ENCODE measurements at places on chromosomes 12 and 14.

DNA sequence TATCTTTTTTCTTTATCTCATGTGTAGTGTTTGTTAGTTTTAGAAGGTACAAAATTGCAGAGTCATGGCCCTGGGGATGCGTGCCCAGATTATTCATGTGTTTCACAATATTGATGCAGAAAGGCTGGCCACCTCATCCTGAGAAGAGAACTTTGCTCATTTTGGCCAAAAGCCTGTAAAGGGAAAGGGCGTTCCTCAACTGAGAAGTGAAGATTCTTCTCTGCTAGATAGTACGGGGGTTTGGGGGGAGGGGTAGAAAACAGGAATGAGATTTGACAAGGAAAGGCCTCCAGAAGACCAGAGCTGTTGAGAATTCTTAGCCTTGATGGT, 1.7 kb downstream of the MGST1 start:
- no peak for DNase-seq

DNA sequence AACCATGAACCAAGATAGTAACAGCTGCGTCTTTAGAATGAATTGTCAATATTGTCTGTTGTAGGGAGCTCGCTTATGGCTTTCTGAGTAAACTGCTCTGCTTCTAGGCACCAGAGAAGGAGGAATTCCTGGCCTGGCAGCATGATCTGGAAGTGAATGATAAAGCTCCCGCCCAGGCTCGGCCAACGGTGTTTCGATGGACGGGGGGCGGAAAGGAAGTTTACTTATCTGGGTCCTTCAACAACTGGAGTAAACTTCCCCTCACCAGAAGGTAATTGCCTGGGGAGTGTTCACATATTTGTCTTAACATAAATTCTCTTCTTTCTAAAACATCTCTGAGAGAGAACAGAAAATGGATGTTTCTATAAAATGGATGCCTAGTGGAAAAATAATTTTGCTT, 4.3 kb downstream of the PRKAB1 start:
- DNase-seq = no peak

DNA sequence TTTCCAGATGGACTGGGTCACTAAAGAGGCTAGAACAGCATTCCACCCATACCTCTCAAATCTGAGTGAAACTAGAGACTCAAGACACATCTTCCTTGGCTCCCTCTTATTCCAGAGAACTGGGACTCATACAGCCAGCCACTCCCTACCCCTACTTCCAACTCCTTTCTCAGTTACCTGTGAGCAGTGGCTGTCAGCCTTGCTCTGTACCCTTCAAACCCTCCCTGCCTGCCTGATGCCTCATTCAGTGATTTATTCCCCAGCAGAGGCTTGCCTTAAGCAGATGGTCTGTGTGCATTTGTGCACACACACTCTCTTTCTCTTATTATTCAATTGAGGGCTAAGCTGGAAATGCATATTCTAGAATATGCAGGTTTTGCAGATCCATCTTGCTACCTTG, 14.6 kb downstream of the GPR84 start:
- no peak for DNase-seq

- DNase-seq = no peak
These were observed 6.7 kb upstream of the RNASE10 start for GRCh38 chr14:20498622-20499021.

DNA sequence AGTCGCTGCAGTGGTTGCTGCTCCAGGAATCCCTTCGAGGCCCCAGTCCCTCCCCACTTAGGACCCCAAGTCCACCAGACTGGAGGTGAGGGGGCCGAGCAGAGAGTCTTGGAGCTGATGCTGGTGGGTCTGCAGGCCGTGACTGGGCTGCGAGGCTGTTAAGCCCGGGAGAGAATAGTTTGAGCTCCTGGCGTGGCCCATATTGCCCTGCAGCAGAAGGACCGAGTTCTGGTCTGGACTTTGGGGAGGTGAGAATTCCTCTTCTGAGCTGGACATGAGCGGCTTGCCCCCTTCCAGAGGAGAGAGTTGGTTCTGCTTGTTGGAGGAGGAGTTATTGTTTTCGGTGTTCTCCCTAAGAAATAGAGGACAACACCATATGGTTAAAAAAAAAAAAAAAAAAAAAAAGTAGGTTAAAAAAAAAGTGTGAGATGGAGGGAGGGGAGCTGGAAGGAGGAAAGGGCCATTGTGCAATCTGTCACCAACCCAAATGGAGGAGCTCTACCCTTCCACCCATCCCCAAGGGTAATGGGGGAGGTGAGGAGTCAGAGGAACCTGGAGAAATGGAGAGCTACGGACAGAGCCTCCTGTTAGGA, 3.0 kb downstream of the SIX1 start:
- DNase-seq = no peak

DNA sequence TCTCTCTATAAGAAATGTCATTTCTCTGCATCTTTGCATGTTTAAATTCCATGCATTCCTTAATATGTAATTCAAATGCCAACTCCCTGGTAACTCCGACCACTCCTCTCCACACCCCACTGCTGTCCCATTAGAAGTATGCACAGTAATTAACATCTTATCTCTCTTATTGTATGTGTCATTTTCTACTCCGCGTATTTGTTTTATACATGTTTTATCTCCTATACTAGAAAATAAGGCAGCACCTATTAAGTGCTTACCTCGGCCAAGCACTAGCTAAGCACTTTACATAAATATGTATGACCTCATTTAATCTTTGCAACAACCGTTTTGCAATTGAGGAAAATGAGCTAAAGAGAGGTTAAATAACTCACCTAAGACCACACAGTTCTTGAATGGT, 469.8 kb downstream of the BCAT1 start:
- DNase-seq = no peak

DNA sequence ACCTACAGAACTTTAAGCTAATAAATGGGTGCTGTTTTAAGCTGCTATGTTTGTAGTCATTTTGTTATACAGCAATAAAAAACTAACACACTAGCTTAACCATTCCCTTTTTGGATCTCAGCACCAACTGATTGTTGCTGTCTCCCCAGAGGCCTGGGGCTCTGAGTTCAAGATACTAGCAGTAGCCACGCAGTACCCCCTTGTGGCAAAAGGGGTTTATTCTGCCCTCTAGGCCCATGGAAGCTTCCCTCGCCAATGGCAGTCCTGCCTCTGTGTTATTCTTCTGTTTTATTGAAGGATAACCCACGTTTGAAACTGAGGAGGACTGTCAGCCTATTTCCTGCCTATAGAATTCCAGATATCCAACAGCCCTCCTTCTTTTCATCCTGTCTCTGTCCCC, 455.3 kb upstream of the ATP2B1 start:
- DNase-seq = no peak
